ENCODE measurements at places on chromosomes 6 and 20.

GRCh38 chr20:61903575-61904340 lies 161.9 kb downstream of the TAF4 start:
- DNase-seq, result no peak

DNA sequence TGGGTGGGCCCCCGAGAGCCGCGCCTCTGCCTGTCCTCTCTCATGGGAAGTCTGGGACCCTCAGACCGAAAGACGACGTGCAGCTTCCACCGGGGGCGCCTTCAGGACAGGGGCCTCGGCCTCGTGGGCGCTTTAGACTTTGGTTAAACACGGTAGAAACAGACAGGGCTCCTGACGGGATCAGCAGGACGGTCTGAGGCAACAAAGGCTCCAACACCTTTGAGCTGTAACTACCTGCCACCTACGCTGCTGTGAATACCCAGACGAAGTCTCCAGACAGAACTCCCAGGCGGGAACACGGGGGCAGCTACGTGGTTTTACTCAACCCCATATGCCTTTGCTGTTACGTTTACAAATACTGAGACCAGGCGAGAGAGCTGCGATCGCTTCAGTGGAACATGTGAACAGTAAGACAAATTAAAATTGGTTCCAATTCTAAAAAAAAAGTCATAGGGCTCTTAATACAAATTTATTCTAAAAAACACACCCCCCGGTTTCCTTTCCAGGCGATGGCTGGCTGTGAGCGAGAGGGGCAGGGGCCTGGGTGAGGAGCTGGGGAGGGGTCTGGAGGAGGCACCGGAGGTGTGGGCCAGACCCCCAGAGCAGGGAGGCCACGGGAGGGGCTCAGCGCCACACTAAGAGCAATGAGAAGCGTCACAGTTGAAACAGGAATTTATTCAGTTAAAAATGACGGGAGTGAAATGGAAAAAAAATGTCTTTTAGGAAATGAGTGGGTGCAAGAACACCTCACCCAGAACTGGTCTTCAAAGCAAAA lies 453.2 kb downstream of the QKI start:
- DNase-seq, result no peak

GRCh38 chr6:170442596-170442995 lies 110.5 kb downstream of the PSMB1 start:
- no peak for DNase-seq

DNA sequence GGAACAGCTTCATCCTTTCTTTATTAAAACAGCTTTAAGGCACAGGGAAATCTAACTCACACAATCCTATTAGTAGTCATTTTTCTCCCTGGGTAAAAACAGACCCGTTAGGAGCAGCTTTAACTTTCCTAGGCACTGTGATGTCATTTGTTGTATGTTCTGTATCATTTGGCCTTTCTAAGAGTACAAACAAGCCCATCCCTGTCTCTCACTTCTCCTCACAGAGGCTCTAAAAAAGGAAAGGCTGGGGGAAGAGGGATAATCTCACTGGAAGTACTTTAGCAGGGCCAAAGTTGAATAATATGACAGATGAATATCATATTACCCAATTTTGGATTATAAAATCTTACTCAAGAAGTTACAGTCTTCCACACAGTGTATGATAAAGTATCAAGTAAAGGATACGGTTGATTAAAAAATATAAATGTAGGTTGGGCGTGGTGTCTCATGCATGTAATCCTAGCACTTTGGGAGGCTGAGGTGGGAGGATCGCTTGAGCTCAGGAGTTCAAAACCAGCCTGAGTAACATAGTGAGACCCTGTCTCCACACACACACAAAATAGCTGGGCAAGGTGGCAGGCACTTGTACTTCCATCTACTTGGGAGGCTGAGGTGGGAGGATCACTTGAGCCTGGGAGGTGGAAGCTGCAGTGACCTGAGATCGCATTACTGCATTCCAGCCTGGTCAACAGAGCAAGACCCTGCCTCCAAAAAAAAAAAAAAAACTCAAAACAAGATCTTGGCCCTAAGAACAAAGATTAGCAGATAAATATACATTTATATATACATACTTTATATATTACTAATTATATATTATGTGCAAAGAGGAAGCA lies 7.9 kb downstream of the NUDT3 start:
- DNase-seq, result no peak
